ENCODE measurements at places on chromosomes 12 and 14.
A peak's percentile ranks its signal among the peaks of the same experiment; 100 is the strongest.

DNA sequence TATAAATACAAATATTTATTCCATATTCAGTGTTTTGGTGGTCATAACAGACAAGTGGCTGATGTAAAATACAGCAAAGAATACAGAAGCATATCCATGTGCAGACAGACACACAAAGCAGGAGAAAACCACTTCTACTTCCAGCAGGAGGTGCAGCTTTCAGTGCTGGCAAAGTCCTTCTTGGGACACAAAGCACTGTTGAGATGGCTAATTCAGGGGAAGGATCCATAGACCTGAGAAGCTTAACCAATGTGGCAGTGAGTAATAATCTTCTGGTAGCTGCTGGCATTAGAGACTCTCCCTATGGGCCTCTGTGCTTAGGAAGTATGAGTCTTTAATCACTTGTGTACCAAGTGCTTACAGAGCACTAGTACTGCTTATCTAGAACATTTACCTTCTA lies 26.8 kb downstream of the AMN1 start:
- peak; percentile 26 for DNase-seq

DNA sequence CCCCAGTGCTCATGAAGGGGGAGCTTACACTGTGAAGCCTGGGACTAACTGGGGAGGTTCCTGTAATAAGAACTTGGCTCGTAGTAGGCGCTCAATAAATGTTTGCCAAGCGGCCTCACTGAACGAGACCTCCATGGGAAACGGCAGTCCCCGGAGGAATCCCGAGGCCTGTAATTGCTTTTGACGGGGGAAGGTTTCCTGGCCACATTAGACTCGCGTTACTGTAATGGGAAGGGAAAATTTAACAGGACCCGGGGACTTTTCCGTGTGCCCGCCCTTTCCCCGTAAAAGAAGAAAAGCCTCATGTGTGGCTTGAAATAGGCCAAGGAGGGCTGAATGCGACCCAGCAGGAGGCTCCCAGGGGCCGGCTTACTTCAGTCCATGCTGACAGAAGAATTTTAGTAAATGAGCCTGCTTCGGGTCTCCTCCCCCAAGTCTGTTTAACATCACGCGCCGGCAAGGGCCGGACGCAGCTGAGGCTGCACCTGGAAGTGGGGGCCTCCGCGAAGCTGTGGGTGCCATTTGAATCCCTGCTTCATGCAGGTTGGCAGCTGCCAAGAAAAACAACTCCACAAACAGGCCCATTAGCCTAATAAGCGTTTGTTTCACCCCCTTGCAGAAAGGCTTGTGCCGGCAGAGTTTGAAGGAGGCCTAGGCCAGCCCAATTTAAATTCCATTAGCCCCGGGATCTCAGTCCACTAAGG lies 39.8 kb upstream of the PWP1 start:
- DNase-seq: no peak

GRCh38 chr12:80701388-80701787 lies 6.0 kb upstream of the MYF6 start:
- DNase-seq: no peak

GRCh38 chr12:6703631-6704030 lies 3.0 kb upstream of the PIANP start:
- peak; percentile 13 for DNase-seq

DNA sequence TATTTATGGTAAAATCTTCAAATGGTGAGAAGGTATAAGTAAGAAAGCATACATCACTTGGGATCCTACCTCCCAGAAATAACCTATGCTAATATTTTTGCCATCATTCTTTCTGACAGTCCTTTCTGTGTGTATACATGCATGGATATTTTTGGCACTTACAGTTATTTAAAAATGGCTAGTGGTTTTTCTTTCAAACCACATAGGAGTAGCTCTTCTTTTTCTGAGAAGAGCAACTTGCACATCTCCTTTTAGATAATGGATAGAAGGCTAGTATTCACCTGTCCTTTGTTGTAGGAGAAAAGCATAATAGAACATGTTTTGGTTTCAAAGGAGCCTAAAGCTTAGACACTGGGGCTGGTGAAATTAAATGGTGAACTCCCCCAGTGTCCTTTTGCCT lies 87.3 kb downstream of the EMP1 start:
- no peak for DNase-seq

GRCh38 chr12:92871116-92871515 lies 58.0 kb downstream of the EEA1 start:
- DNase-seq: no peak

DNA sequence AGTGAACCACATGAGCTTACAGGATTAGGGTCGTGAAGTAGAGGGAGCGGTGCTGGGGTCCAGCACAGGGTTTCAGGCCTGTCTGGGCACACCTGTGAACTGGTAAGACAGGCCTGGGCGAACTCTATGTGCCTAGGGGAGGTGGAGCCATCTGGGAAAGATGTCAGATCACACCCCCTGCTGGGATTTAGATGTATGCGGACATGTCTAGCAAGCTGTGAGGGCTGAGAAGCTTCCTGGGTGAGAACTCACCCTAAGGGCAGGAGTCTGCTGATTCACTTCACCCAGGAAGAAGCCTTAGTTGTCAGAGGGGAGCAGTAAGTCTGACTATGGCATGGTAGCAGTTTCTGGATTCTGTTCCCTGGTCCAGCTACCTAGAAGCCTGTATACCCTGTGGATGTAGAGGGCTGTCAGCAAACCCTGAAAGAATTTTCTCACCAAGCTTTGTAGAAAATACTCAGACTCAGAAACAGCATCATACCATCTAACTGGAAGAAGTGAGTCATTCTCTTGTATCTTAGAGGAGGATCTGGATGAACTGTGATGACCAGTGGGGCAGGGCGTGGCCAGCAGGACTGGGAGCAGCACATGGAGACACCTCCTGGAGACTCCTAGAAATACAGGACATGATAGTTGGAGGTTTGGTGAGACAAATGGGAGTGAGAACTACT lies 11.2 kb upstream of the PYGL start:
- DNase-seq: peak; percentile 78
